Dermis microvascular lymphatic vessel endothelial cell (primary cell): ENCODE measurements at places on chromosomes 11 and 22.

- DNase-seq: no peak
These were observed 288.8 kb upstream of the C11orf87 start for GRCh38 chr11:109133159-109133558.

- no peak for DNase-seq
These were observed 1.4 kb upstream of the SYVN1 start for GRCh38 chr11:65135633-65136145.

DNA sequence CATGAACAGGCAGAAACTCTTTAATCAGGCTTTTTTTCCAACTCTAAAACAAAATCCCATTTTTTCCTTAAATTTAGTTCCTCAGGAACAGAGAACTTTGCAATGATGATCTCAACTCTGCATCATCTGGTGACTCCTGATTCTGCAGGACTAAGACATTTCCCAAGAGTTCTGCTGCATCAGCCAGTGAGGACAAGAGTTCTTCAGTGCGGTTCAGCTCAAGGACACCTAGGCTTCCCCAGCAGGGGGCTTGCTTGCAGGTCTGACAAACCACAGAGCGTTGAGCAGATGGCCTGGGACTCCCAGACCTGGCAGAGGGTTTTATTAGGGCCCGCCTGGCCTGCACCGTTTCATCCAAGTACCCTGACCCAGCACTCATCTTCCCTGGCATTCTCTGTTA, 6.4 kb downstream of the CDCA5 start:
- DNase-seq: no peak

- no peak for DNase-seq
These were observed 1.0 kb downstream of the CTR9 start for GRCh38 chr11:10752061-10752460.

GRCh38 chr22:31619611-31620300, 42.3 kb downstream of the PISD start:
- DNase-seq: no peak

- DNase-seq: no peak
These were observed 10.3 kb downstream of the IGLL5 start for GRCh38 chr22:22897947-22898346.
